Cardiac muscle cell (in vitro differentiated cells and primary cell): ENCODE measurements at places on chromosomes 2 and 18. TPM values are rescaled to one million over a fixed set of nuclear protein-coding genes. Genes with fewer than 3 reads are reported as not detected.

DNA sequence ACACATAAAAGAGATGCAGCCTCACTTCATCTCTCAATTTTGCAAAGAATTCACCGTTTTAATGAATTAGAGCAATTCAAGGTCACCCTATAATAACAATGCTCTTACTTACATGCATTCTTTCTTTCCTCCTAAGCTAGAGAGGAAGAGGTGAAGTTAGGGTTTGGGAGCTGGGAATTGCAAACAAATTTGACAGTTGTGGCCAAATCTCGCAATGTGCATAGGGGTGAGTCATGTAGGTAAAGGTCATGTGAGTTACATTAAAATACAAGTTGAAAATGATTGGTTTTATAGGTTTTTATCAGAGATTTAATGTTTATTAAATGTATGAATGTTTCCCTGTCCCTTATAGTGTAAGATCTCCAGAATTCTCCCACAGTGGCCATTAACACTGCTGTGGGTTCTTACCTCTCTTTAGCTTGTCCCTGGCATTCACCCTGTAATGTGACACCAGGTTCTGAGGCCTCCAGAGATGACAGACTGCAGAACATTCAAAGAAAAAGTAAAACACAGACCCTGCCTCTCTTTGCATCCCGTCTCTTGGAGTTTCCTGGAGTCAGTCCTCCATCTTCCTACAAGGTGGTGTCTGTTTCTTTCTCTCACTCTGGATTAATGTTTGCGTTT lies 53.7 kb upstream of the LGALSL start:
- DNase-seq, result peak; percentile 18

AQP12B gene
- total RNA-seq, result not detected in 2 replicates

GRCh38 chr18:73933685-73934084 lies 213.9 kb downstream of the FBXO15 start:
- no peak for DNase-seq

GRCh38 chr2:23550553-23550952 lies 165.6 kb downstream of the KLHL29 start:
- no peak for DNase-seq

- no peak for DNase-seq
Observed at GRCh38 chr2:239608260-239608659, 207.4 kb upstream of the HDAC4 start.

GRCh38 chr2:18378020-18378653 lies 182.3 kb downstream of the RDH14 start:
- DNase-seq, result peak; percentile 79

DNA sequence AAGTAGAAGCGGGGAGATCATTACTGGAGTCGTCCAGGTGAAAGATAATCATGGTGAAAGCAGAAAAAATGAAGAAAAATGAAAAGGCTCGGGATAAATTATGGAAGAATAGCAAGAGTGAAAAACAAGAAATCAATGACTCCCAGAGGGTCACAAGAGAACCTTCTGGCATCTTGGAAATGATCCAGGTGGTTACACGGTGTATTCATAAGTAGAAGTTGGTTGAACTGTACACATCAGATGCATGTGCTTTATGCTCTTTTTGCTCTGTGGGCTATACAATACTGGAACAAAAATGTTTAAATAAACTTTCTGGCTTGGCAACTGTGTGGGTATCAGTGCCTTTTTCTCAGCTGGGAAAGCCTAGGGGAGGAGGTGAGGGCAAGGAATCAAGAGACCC lies 348.9 kb downstream of the RND3 start:
- DNase-seq, result no peak

DNA sequence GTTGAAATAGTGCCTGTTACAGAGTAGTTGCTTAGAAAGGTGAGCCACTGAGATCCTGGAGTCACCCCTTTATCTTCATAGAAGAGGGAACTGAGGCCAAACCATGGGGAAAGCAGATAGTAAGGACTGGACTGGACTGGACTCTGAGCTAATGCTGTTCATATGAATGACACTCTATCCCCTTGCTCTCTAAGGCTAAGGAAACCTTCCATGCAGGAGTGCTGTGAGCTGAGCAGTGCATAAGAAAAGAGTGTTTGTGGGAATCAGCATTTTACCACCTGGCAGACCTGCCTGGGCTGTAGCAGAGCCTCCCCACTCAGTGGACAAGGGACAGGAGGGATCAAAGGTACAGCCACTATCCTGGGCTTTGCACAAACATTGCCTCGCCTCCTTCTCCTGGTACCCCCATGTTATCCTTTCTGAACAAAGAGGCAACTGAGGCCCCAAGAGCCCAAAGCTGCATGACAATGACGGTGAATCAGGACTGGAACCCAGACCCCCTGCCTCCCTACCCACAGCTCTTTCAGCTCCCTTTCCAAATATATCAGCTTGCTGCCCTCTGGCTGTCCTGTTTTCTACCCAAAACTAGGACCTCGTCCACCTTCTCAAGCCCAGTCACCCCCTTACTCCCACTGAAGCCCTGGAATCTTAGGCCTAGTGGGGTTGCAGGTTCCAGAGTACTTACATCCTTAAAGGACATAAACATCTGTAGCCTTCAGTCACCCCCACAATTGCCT lies 227.9 kb downstream of the ZBTB7C start:
- no peak for DNase-seq

DNA sequence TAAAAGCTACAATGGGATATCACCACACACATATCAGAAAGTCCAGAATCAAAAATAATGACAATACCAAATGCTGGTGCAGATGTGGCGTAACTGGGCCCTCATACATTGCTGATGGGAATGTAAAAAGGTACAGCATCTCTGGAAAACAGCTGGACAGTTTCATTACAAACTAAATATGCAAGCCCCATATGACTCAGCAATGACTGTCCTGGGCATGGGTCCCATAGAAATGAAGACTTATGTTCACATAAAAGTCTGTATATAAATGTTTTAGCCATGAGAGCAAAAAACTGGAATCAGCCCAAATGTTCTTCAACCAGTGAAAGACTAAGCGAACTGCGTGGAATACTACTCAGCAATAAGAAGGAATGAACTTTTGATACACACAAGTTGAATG lies 56.7 kb downstream of the ALPK2 start:
- no peak for DNase-seq

DNA sequence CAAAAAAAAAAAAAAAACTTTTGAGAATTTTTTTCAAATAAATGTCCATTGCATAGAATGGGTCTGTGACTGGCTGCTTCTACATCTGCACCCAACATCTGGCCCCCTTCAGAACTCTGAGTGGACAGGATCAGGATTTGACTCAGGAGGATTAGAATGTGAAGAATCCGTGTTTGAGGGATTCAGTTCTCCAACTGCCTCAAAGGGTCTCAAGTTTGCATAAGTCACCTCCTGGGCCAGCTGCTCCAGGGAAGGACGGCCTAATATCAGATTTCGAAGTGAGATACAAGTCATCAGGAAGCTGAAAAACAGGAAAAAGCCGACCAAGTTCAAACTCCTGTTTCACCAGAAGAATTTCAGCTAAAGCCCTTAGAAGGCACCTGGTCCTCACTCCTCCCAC lies 10.9 kb downstream of the MAT2A start:
- no peak for DNase-seq

DCC gene
- 0.14 and 0.27 TPM in 2 replicates for total RNA-seq

ALK gene
- total RNA-seq, result 0.88 and 4.3 TPM in 2 replicates

DNA sequence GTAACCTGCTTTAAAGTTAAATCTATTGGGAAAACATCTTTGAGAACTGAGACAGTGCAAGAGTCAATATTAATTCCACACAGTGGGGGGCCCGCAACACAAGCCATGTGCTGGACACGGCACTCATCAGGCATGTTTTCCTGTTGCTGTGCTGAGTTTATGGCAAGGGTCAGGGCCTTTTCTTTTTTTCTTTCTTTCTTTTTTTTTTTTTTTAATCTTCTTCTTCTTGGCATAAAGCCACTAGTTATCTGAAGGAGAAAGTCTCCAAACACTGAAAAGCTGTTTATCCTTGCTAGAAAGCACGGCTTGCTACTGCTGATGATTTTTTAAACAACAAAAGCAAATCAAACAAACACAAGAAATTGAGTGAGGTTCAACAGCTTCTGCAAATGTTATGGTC lies 252.1 kb downstream of the ZNF521 start:
- peak; percentile 63 for DNase-seq

- DNase-seq, result no peak
Observed at GRCh38 chr2:51218047-51218446, 186.1 kb upstream of the NRXN1 start.

- DNase-seq, result no peak
Observed at GRCh38 chr2:15982285-15983044, 42.1 kb downstream of the MYCN start.

DNA sequence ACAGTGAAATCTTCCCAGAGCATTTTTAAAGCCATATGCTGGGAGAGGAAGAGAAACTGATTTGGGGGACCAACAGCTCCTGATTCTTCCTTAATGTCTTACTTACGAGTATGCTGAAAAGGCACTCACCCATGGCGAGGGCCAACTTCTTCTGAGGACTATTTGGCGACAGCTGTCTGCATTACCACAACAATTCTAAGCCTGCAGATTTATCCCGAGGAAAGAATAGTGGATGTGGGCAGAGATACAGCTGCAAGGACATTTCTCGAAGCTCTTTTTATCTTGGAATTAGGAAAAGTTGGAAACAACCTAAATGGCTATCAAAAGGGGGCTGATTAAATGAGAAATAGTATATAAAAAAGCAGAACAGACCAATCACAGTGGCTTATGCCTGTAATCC lies 40.3 kb upstream of the FHL2 start:
- peak; percentile 11 for DNase-seq

DNA sequence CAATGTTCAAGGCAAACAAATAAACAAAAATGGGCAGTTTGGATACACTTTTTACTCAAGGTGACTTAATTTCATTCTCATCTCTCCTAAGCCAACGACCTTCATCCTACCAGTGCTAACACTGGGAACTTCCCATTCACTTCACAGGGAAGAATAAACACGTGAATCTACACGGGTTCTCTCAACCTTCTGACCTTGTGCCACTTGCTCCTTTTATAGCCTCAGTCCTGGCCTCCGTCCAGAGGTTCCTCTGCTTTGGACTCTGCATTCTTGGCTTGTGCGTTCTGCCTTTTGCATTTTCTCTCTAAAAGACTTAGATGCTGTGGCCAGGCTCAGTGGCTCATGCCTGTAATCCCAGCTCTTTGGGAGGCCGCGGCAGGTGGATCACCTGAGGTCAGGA lies 13.8 kb downstream of the ZNF2 start:
- no peak for DNase-seq

PPP1R1C gene
- total RNA-seq, result 4.7 and 12.1 TPM in 2 replicates

DNA sequence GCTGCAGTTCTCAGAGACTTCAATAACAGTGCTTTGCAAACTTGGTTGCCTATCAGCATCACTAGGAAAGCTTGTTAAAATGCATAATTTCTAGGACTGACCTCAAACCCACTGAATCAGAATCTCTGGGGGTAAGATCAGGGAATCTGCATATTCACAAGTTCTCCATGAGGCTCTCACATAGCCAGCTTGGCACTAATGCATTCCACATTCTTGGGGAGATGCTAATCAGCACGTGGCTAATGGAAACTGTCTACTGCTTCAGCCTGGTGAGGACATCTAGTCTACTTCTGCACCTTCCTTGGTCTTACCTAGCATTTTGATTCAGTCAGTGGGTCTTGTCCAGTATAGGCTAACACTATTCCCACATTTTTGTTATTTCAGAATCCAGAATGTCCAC lies 56.3 kb downstream of the RBKS start:
- no peak for DNase-seq

GRCh38 chr2:231315896-231316295 lies 79.6 kb upstream of the B3GNT7 start:
- no peak for DNase-seq

SLC16A14 gene
- total RNA-seq, result 1.7 and 7.5 TPM in 2 replicates

- no peak for DNase-seq
Observed at GRCh38 chr2:58911877-58912276, 670.8 kb upstream of the FANCL start.

GRCh38 chr2:18464913-18465312 lies 95.5 kb downstream of the RDH14 start:
- no peak for DNase-seq

DNA sequence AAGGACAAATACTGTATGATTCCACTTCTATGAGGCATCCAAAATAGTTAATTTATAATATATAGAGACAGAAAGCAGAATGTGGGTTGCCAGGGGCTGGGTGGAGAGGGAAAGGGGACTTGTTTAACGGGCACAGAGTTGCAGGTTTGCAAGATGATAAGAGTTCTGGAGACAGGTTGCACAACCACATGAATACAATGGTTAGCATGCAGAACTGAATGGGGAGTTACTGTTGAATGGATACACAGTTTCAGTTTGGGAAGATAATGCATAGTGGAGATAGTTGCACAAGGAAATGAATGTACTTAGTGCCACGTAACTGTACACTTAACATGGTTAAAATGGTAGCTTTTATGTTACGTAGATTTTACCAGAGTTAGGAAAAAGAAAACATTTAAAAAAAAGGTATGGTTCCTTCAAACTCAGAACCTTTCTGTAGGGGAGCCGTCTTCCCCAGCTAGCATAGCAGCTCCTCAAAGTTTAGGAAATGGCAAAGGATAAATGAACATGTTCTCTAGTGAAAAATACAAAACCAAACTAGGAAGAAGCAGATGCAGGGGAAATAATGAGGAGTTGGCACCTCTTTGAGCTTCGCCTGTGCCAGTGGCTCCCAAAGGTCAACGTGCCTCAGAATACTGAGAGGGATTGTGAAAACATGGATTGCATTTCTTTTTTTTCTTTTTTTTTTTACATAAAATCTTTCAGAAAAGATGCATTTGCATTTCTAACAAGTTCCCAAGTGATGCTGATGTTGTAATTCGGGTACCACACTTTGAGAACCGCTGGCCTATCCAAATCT lies 95.2 kb downstream of the ZCCHC2 start:
- DNase-seq, result no peak

NT5DC4 gene
- total RNA-seq, result not detected in 2 replicates

- no peak for DNase-seq
Observed at GRCh38 chr2:66070721-66071602, 364.0 kb upstream of the MEIS1 start.

DNA sequence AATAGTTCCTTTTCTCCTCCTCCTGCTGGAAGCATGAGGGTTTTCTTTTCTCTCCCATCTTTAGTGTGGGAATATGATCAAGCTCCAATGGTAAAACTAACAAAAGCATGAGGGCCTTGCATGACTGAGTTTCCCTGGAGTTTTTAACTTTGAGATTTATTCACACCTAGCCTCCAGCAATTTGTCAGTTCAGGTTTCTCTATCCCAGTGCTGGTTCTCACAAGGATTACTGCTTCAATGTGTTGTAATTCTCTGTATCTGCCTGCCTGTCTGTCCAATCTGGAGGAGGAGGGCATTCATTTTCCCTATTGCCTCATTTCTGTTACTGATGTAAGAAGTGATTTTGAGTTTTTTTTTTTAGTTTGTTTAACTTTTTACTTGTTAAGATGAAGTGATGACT lies 57.6 kb upstream of the RPRM start:
- DNase-seq, result no peak

GRCh38 chr18:610214-610928 lies 13.6 kb downstream of the CLUL1 start:
- DNase-seq, result no peak

GRCh38 chr2:163757814-163758213 lies 22.0 kb upstream of the FIGN start:
- no peak for DNase-seq

SERPINB12 gene
- total RNA-seq, result not detected in 2 replicates

DNA sequence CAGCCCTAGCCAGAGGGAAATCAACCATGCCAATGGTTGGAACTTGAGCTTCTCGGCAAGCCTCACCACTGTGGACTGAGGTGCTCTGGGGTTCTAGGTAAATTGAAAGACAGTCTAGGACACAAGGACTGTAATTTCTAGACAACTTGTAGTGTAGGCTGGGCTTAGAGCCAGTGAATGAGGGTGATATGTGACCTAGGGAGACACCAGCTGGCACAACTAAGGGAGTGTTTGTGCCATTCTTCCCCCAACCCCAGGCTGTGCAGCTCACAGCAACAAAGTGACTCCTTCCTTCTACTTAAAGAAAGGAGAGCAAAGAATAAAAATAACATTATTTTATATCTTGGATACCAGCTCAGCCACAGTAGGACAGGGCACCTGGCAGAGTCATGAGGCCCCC lies 1690.7 kb upstream of the TMEFF2 start:
- DNase-seq, result no peak
